Stimulated activated CD8-positive, alpha-beta memory T cell treated with anti-CD3 and anti-CD28 coated beads, Interleukin-7, amount 100 ng/mL, for 48 hours (primary cell): ENCODE measurements at places on chromosomes 3 and 15.

- DNase-seq: no peak
These were observed 843.6 kb upstream of the ALCAM start for GRCh38 chr3:104523136-104523535.

DNA sequence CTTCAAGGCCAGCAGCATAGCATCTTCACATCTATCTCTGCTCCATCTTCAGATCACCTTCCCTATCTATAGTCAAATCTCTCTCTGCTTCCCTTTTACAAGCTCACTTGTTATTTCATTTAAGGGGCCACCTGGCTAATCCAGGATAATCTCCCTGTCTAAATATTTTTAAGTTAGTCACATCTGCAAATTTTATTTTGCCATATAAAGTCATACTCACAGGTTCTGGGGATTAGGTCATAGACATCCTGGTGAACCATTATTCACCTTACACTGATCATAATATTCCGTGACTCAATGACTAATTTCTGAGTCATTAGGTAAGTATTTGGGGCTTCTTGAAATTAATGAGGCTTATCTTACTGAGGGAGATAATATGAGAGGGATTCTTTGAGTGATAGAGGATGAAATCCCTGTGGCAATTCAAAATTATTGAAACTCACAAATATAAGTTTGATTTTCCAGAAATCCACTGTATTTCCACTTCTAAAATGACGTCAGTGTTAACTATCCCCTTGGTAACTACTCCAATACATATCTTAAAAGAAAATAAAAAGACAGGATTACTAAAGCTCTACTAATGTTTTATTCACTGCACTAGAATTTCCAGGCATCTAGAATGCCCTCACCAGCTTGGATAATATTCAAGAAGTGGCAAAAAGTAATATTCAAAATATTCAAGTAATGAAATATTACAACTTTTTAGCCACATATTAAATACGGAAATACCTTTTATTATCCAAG is 93.7 kb upstream of the RBMS3 start:
- DNase-seq: no peak

DNA sequence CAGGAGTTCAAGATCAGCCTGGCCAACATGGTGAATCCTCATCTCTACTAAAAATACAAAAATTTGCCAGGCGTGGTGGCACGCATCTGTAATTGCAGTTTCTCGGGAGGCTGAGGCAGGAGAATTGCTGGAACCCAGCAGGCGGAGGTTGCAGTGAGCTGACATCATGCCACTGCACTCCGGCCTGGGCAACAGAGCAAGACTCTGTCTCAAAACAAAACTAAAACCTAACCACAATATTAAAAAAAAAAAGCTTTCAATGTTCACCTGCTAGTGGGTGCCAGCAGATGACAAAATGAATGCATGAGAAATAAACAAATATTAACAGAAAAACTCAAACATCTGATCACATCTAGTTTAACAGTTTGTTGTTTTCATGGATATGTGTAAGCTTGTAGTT is 9.0 kb downstream of the SLC24A1 start:
- no peak for DNase-seq

DNA sequence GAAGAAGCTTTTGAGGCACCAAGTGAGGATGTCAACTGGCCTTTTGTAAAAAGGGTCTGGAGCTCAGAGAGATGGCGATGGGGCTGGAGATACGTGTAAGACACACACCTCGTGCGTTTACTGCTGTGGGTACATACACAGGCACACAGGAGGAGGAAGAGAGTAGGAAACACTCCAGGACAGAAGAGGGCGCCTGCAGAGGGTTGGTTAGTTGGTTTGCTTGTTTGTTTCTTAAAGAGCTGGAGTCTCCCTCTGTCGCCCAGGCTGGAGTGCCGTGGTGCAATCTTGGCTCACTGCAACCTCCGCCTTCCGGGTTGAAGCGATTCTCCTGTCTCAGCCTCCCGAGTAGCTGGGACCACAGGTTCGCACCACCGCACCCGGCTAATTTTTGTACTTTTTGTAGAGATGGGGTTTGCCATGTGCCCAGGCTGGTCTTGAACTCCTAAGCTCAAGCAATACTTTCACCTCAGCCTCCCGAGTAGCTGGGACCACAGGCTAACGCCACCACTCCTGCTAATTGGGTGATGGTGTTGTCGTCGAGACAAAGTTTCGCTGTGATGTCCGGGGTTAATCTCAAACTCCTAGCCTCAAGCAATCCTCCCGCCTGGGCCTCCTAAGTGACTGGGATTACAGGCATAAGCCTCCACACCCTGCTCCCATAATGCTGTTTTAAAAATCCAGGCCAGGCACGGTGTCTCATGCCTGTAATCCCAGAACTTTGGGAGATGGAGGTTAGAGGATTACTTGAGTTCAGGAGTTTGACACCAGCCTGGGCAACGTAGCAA is 1.3 kb upstream of the PRR20G start:
- no peak for DNase-seq

DNA sequence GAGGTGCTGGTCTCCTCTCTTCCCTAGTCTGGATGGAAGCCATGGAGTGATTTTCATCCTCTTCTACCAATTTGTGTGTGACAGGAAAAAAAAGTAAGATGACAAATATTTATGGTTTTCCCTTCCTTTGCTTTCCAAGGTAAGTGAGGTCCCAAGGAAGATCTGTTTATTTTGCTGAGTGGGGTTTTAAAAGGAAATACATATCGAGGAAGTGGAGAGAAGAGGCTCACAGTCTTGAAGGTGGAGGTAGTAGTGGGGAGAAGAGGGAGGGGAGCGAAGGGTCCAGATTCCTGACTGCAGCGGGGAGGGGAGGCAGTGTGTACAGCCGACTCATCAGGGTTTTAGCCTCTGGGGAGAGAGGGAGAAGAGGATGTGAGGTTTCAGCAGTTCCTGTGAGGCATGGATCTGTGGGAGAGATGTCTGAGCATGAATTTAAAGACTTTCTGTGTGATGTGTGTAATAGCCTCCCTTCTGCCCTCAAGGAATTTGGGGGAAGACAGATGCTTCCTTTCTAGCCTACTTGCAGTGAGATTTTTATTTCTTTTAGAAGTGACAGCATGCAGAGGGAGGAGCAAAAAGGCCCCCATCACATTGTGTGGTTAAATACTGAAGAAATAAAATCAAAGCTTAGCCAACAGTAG is 272.4 kb downstream of the THRB start:
- no peak for DNase-seq

GRCh38 chr3:154729741-154730140 is 299.8 kb upstream of the GPR149 start:
- no peak for DNase-seq

DNA sequence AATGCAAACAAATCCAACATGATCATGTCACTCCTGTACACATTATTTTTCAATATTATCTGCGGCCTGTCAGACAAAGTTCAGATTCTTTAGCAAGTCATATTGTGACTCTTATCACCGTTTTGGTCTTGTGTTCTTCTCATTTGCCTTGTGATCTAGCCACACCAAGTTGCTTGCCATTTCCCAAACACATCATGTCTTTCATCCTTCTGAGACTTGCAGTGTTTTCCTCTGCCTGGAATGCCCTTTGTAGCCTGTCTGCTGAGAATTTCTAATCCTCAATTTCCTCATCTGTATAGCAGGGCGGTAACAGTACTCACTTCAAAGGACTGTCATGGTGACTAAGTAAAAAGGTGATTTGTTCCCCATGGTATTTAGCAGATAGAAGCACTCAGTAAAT is 135.0 kb downstream of the GREM1 start:
- DNase-seq: no peak

DNA sequence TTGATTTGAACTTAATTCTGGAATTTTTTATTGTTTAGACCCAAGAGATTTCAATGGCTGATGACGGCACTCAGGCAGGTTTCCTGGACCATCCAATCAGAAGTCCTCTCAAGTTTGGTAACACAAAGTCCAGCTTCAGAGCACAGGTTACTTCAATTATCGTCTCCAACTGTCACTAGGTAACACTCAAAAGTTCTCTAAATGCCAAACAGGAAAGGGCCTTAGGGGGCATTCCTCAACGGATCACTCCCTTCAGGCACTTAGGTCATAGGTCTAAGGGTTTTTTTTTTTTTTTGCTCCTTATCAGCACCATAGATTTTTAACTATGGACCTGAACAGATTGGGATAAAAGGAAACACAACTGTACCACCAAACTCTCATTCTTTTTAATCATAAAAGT is 85.8 kb downstream of the MEIS2 start:
- no peak for DNase-seq

- no peak for DNase-seq
These were observed 4.7 kb downstream of the CSNK1G1 start for GRCh38 chr15:64351265-64351664.

GRCh38 chr3:111692593-111693552 is 97.7 kb upstream of the ZBED2 start:
- no peak for DNase-seq

DNA sequence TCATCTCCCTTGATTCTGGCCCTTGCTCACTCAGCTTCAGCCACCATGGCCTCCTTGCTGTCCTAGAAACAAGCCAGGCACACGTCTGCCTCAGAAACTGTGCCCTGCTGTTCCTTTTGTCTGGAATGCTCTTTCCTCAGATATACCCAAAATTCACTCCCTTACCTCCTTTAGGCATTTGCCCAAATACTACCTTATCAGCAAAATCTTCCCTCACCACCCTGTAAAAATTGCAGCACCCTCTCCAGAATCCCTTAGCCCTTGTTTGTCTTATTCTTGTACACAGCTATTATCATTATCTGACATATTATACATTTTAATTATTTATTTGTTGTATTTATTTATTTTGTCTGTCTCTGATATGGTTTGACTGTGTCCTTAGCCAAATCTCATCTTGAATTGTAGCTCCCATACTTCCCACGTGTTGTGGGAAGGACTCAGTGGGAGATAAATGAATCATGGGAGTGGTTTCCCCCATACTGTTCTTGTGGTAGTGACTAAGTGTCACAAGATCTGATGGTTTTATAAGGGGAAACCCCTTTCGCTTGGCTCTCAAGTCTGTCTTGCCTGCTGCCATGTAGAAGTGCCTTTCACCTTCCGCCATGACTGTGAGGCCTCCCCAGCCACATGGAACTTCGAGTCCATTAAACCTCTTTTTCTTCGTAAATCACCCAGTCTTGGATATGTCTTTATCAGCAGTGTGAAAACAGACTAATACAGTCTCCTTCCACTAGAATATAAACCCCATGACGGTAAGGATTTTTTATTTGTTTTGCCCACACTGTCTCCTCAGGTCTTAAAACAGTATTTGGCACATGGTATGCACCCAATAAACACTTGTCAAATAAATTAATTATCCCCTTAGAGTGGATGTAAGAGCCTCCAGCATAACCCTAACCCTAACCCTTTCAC is 60.0 kb upstream of the STT3B start:
- no peak for DNase-seq

- no peak for DNase-seq
These were observed 89.0 kb downstream of the DCUN1D1 start for GRCh38 chr3:182891364-182891763.

- DNase-seq: no peak
These were observed 53.8 kb downstream of the CMTM6 start for GRCh38 chr3:32448686-32449474.

DNA sequence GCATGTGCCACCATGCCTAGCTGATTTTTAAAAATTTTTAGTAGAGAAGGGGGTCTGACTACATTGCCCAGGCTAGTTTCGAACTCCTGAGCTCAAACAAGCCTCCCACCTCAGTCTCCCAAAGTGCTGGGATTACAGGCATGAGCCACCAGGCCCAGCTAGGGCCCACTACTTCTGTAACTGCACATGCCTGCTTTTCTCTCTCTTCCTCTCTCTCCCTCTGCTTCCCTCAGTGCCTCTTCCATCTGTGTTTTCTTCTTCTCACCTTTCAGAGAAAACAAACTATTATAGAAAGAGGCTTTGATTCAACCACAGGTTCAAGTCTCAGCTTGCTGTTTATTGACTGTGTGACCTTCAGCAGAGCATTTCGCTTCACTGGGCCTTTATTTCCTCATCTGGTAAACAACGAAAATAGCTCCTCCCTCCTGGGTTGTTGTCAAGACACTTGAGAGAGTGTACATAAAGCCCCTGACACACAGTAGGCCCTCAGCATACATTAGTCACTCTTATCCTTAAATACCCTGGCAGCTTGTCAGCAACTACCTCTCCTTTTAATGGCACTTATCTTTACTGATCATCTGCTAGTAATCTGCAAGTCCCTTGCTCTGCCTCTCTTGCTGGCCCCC is 10.2 kb downstream of the TADA3 start:
- DNase-seq: no peak

- DNase-seq: no peak
These were observed 2.8 kb downstream of the FHIT start for GRCh38 chr3:61248496-61248895.

GRCh38 chr3:119632216-119632615 is 28.2 kb downstream of the POPDC2 start:
- no peak for DNase-seq

DNA sequence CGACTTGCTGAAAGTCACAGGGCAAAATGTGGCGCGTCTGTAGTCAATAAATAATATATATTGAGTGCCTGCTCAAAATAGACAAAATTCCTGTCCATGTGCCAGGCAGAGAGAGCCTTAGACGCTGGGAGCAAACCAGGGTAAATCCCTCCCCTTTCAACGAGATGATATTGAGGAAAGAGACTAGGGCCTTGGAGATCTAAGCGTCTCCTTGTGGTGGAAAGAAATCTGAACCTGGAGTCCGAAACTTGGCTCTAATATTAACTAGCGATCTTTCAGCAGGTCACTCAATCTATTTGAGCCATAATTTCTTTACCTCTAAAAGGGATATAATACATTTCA is 348 bp upstream of the DPP8 start:
- no peak for DNase-seq
